NCI-H1092 treated with DMSO at 0.1 percent for 48 hours (cell line): ENCODE measurements at places on chromosomes 2 and 18.

DNA sequence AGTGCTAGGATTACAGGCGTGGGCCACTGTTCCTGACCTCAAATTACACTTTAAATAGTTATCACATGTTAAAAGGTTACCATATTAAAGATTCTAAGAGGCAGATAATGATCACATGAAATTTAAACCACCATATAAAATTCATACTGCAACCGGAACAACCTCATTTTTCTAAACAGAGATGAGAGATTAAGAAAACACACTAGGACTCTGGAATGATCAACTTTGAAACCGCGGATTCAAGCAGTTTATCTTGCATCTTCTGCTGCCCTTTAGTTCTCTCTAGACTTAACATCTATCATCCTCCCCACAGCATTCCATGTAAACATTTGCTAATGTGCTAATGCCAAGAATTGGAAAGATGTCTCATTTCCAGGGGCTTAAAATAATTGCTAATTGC, 115.8 kb downstream of the PIGN start:
- no peak for DNase-seq

- DNase-seq = no peak
Observed at GRCh38 chr2:154455866-154456265, 242.6 kb upstream of the KCNJ3 start.

- DNase-seq = no peak
Observed at GRCh38 chr18:55265984-55266383, 306.7 kb upstream of the CCDC68 start.

DNA sequence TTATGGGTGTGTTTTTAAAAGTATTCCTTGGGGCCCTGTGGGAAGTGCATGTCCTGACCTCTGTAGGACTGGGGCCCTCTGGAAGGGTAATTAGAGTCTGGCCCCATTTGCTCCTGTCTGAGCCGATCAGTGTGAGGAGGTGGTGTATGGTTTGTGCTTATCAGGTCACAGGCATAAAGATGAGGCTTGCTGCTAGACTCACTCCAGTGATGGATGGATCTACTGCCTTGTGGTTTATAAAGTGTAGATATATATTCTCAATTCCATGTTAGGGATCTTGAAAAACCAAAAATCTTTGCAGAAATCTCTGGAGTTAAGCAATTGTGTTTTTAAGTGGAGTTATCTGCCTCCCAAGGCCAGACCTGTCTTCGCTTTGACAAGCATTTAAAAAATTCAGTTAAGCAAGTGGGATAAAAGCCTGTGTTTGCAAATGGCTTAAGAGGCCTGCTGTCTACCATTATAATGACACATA, 182.4 kb downstream of the PTPRM start:
- no peak for DNase-seq

GRCh38 chr2:127164761-127165538, 55.1 kb downstream of the CYP27C1 start:
- DNase-seq = no peak

DNA sequence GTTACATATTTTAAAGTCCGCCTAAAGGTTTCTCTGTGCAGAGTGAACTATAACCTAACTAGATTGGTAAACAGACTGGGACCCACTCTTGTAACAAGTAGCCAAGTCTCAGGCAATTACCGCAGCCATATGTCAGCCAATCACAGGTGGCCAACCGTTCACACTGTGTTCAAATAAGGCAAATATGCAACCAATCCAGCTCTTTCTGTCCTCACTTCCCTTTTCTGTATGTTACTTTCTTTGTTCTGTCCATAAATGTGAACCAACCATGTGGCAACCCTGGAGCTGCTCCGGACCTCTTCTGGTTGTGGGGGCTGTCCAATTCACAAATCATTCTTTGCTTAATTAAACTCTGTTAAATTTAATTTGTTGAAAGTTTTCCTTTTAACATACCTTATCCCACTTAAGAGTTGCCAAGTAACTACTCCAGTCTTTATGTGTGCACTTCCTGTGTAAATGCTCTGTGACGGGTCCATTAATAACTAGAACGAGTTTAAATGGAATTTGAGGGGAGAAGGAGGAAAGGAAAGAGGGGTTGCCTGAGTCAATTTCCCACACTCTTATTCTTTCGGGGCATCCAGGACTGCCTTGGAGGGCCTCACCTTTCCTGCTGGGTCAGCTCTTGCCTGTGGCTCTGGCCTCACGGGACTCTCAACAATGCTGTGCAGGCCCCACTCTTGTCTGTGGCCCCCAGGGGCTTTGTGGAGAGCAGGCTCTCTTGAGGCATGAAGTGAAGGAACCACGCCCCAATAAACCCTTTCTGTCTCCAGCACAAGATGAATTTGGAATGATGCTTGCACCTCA, 6.6 kb upstream of the RPL37A start:
- no peak for DNase-seq

DNA sequence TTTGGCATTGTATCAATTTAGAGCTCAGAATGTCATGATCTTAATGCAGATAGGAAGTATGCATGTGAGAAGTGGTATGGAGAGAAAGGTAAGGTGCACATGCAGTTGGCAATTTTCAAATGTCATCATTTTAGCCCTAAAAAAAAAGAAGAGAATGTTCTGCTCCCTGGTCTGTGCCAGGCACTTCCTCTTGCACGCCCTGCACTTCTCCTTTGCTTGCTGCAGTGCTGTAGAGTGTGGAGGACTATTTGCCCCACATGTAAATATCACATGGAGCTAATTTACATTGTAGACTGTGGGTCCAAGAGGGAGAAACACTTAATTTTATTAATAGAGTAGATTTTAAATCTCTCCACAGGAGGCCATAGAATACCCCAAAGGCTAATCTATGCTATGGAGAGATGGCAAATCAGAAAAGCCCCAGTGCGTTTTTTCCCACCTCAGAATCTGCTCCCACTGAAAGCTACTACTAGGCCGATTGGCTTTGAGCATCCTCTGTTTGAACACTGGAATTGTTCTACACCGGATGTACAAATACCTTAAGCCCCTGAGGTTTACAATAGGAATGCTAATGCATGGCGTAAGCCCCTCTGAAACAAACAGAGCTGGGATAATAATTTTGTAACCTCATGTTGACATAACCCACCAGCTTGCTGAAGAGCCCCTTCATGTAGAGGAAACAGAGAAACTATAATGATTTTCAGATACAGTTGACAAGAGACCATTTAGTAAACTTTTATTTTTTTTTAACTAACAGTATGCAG, 137.2 kb upstream of the KLHL14 start:
- no peak for DNase-seq

- DNase-seq = no peak
Observed at GRCh38 chr18:79248495-79249060, 147.2 kb upstream of the NFATC1 start.

GRCh38 chr2:164205347-164205746, 415.9 kb downstream of the GRB14 start:
- no peak for DNase-seq

DNA sequence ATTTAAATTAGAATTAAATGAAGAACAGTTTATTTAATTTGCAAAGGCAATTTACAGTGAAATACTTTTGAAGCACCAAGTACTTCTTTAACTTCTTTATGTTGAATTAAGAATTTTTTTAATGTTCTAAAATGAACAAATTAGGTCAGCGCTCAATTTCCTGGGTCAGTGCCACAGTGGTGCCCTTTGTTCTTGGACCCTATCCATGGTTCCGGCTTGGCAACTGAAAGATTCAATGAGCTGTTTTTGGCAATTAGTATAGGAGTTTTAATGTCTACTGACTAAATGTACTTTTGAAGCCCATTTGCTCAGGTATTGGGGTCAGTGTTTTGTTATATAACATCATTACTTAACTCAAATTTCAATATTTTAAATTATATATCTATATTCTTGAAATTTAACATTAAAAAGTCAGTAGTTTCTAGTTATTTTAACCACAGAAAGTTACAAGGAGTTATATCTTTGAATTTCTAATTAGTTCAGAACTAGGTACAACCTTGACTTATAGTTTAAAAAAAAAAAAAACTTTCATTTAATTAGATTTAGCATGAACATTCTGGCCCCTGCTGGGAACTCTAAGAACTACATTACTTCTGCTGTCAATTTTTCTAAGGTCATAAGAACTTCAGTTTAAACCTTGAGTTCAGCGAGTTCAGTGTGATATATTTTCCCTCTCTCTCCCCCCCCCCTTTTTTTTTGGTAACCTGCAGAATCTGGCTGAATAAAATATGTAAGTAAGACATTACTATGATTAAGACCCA, 7.6 kb upstream of the MSTN start:
- peak; percentile 58 for DNase-seq

- no peak for DNase-seq
Observed at GRCh38 chr2:230134496-230135129, 65.9 kb upstream of the SLC16A14 start.
